ENCODE measurements at places on chromosomes 7 and 10. TPM values are rescaled to one million over a fixed set of nuclear protein-coding genes. Genes with fewer than 3 reads are reported as not detected.

PTPRZ1 gene
- total RNA-seq = 8.1 TPM

PDCD4 gene
- total RNA-seq = 110 TPM

NUTM2E gene
- not detected for total RNA-seq

KIFBP gene
- total RNA-seq = 25.8 TPM

ACHE gene
- 9.3 TPM for total RNA-seq

SOSTDC1 gene
- 5.9 TPM for total RNA-seq

SLC16A9 gene
- total RNA-seq = 3.7 TPM

CYP26A1 gene
- not detected for total RNA-seq

ZCCHC24 gene
- total RNA-seq = 57.0 TPM
